ENCODE measurements at places on chromosomes 16 and 17.

DNA sequence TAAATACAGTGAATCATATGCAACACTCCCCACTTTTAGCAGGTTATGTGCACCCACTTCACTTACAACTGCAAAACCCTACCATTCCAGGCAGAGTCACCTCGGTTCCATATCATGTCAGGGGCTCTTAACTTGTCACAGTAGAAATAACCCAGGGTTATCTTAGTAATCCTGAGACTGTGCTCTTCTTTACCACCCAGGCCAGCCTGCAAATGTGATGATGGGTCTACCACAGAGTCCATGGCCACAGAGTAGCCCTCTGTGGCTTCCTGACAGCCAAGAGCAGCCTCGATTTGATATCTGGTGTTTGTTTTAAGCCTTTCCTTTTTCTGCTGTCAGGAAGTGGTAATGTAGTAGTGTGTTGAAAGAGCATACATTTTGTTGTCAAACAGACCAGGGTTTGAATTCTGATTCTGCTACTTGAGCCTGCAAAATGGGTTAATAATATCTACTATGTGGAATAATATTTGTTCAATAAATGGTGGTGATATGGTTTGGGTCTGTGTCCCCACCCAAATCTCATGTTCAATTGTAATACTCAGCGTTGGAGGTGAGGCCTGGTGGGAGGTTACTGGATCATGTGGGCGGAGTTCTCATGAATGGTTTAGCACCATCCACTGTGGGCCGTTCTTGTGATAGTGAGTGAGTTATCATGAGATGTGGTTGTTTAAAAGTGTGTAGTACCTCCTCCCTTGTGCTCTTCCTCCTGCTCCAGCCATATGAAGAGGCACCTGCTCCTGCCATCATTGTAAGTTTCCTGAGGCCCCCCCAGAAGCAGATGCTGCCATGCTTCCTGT, 416.5 kb downstream of the UTP18 start:
- DNase-seq = no peak

- no peak for DNase-seq
Observed at GRCh38 chr16:25692351-25692741, 587 bp downstream of the HS3ST4 start.

- no peak for DNase-seq
Observed at GRCh38 chr17:80869481-80870145, 122.0 kb upstream of the CHMP6 start.

DNA sequence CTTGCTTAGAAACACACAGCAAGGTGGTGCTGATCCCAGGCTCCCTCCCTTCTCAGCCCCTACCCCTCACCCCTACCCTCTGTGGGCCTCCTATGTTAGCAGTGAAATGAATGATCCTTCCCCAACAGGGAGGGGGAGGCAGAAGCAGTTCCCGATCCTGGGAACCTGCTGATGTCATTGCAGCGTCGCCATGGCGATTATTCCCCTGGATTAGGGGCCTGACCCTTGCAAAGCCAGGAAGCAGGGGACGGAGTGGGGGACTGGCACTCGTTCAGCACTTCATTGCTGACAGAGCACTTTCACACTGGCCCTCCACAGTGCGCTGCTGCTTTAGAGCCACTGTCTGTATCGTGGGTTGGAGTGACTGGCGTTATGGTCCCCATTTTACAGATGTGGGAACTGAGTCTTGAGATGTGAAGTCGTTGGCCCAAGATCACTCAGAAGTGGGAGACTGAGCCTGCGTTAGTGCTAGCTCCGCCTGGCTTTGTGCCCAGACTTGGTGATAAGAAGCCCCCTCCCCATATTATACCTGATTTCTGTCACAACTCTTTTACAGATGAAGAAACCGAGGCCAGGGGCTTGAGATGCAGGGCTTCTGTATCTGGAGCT, 26.6 kb downstream of the LASP1 start:
- DNase-seq = peak; percentile 42

All from lung (tissue), 17 donors.